Pulmonary artery endothelial cell (primary cell): ENCODE measurements at places on chromosomes 7 and 10. TPM values are rescaled to one million over a fixed set of nuclear protein-coding genes. Genes with fewer than 3 reads are reported as not detected.

DNA sequence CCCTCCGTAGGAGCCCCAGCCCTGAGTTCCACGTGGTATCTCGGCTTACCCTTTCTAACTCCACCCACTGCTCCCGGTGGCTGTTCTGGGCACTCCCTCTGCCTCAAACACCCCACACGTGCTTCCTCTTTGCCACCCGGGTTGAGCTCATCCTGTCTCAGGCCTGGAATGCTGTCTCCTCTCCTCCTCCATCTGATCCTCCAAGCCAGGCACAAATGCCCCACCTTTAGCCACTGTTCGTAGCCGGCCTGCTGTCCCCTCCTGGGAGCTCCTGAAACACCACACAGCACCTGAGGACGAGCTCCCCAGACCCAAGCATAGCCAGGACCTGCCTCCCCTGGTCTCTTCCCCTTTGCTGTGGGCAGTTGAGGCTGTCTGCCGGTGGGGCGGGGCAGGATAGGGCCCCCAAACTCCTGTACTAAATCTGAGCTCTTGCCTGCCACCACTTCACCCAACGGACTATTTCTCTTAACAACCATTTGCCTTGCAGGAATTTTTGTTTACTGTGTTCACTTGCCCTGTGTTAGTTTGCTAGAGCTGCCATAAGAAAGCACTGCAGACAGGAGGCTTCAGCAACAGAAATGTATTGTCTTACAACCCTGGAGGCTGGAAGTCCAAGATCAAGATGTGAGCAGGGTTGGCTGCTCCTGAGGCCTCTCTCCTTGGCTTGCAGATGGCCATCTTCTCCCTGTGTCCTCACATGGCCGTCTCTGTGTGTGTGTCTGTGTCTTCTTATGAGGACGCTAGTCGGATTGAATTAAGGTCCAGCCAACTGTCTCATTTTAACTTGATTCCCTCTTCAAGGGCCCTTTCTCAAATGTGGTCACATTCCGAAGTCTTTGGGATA is 58.3 kb upstream of the SHH start:
- no peak for DNase-seq

- DNase-seq = peak; percentile 71
Measured at GRCh38 chr10:79067241-79068202, 1.2 kb upstream of the ZMIZ1 start.

DNA sequence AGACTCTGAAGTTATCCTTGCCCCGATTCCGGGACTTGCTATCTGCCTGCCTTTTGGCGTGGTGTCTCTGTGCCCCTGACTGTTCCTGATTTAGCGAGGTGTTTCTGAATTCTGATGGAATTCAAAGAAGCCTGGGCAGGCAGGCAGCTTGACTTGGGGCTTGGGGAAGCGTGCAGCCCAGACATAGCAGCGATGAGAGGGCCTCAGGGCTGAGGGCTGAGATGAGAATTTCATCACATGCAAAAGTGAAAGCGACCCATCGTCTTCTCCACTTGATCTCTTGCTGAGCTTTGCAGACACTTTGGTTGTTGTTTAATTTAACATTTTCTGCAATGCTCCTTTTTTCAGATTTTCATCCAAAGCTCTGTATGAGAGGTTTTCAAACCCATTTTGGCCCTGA is 57.8 kb downstream of the TCF7L2 start:
- DNase-seq = no peak

- DNase-seq = no peak
Measured at GRCh38 chr7:41116817-41117216, 586.1 kb downstream of the INHBA start.

GRCh38 chr10:121624836-121625486 is 26.7 kb upstream of the FGFR2 start:
- DNase-seq = no peak

- DNase-seq = no peak
Measured at GRCh38 chr10:21403256-21404015, 122.0 kb downstream of the SKIDA1 start.

GRCh38 chr7:73573276-73573675 is 5.1 kb downstream of the TBL2 start:
- no peak for DNase-seq

The ERVW-1 gene
- not detected in 2 replicates for total RNA-seq

DNA sequence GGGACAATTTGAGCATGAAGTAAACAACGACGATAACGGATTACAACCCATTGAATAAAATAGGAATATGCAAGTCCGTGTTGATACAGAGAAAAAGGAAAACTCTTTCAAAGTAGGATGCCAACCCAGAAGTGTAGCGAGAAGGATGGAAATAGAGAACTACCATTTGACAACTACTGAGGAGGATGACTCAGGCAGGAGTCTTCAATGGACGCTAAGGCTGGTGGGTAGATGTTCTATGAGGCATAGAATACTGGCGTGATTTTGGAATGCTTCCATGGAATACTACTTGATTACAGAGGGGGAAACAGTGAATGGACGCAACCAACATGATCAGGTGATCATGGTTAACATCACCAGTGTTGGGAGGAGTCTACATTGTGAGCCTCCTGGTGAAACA is 828 bp upstream of the CFAP70 start:
- DNase-seq = no peak

DNA sequence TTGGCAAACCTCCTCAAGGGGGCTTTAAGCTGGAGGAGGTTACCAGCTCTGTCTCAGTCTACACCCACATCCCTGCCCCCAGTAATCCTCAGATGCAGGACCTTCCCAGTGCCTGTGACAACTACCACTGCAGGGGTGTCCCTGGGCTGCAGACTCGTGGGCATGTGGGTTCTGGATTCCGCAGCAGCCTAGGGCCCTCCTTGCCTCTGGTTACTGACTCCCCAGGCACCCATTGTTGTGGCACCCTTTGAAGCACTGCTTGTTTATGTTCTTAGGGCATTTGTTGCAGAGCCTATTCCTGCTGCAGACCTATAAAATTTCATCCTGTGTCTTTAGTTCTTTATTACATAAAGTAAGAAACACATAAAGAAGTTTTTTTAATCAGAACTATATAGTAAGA is 51.1 kb upstream of the GJD4 start:
- no peak for DNase-seq

DNA sequence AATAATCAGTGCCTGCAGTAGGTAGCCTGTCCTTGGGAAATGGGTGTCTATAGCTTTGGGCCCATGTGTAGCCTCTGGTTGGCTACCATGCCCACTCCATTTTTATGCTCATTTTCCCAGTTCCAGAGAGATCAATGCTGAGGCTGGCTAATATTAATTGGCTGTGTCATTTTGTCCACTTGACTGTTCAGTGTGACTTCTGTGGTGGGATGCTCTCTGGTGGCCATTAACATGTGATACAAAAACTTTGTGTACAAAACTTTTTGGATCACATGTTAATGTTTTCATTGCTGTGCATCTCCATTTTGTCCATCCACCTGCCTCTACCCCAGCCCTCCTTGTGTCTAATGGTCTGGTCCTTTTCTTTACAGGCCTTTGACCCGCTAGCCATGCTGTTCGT is 22.7 kb downstream of the VIM start:
- DNase-seq = no peak

GRCh38 chr10:30182191-30183054 is 123.0 kb upstream of the JCAD start:
- DNase-seq = peak; percentile 22

The FKBP6 gene
- total RNA-seq = not detected in 2 replicates

- no peak for DNase-seq
Measured at GRCh38 chr10:75261813-75262705, 26.3 kb upstream of the COMTD1 start.

GRCh38 chr7:129751916-129752315 is 140.4 kb downstream of the NRF1 start:
- no peak for DNase-seq

- no peak for DNase-seq
Measured at GRCh38 chr7:31020161-31020560, 31.9 kb upstream of the ADCYAP1R1 start.

- no peak for DNase-seq
Measured at GRCh38 chr7:39510864-39511354, 55.3 kb upstream of the YAE1 start.

DNA sequence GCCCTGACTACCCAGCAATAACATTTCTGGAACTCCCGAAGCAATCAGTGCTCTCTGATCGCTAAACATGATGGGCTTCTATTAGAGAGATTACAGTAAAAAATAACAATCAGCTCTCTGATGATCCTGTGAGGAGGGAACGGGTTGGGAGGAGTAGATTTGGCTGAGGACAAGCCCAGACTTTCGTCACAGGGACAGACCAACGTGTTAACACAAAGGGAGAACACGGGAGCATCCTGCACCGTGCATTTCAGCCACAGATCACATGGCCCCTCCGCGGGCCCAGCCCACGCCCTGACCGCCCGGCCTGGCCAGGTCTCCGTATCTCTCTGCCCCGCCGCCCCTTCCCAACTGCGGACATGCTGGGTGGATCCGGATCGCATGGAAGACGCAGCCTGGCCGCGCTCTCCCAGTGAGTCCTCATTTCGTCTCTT is 95.0 kb upstream of the AGBL3 start:
- no peak for DNase-seq

The CYP26A1 gene
- 0.07 and 0.21 TPM in 2 replicates for total RNA-seq

The CCL24 gene
- total RNA-seq = not detected in 2 replicates

- no peak for DNase-seq
Measured at GRCh38 chr7:140053812-140054539, 8.8 kb downstream of the PARP12 start.

DNA sequence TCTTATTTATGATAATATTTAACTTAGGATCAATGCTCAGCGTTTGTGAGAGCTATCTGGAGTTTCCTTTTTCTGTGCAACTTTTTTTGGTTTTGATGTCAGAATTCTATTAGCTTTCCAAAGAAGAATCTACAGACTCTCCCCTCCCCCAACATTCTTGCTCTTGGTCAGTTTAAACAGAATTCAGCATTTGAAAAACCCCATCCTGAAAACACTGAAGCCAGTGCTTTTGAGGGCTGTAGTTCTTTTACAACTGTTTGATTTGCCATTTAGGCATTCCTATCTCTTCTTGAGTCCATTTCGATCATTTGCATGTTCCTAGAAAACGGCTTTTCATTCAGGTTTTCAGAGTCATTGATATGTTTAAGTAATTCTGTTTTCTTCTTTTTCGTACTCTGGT is 15.6 kb upstream of the CXCL12 start:
- DNase-seq = no peak

The SPOCK2 gene
- 0.18 and 0.20 TPM in 2 replicates for total RNA-seq

GRCh38 chr10:114304017-114304570 is 65.0 kb downstream of the VWA2 start:
- peak; percentile 46 for DNase-seq

DNA sequence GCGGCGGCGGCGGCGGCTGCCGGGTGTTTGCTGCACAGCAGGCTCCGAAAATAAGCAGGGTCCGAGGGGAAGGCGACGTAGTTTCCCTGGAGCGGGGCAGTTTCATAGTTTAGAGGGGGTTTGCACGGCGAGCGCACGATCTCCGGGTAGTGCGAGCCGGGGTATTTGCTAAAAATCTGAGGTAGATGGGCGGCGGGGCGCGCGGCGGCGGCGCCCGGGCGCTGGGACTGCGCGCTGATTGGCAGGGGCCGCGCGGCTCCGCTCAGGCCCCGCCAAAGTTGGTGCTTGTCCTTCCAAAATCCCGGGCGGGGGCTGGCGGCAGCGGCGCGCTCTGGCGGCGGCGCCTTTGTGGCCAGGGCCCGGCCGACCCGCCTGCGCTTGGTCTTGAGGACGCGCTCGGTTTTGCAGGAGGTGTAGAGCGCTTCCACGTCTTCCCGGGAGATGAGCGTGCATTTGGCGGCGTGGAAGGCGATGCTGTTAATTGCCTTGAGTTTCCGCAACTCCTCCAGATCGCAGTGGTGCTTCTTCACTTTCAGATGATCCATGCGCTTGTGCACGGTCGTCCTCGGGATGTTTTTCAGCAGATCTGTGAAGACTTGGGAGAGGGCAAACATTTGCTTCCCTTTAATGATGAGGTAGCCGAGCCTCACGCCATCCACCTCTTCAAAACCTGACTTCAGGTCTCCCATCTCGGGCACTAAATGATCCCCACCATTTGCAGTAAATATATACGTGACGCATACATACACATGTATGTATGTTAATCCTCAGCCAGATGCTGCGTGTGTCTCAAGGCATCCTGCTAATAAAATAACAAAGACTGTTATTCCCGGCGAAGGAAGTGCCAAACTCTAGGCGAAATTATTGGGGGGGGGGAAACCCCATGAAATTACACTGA is 8.1 kb downstream of the SKIDA1 start:
- DNase-seq = no peak

GRCh38 chr10:124450012-124450782 is at the start of gene NKX1-2:
TSS of gene NKX1-2 (minus strand) at chr10:124450035. CDS start at chr10:124449943, 92 bp downstream.
- no peak for DNase-seq

The OR6B1 gene
- not detected in 2 replicates for total RNA-seq

The NRG3 gene
- total RNA-seq = 0.04 and 0.33 TPM in 2 replicates

- no peak for DNase-seq
Measured at GRCh38 chr7:26061678-26062603, 90.1 kb upstream of the NFE2L3 start.

The RTKN2 gene
- 0.49 and 0.92 TPM in 2 replicates for total RNA-seq

GRCh38 chr7:53001221-53001620 is 34.2 kb upstream of the POM121L12 start:
- no peak for DNase-seq

DNA sequence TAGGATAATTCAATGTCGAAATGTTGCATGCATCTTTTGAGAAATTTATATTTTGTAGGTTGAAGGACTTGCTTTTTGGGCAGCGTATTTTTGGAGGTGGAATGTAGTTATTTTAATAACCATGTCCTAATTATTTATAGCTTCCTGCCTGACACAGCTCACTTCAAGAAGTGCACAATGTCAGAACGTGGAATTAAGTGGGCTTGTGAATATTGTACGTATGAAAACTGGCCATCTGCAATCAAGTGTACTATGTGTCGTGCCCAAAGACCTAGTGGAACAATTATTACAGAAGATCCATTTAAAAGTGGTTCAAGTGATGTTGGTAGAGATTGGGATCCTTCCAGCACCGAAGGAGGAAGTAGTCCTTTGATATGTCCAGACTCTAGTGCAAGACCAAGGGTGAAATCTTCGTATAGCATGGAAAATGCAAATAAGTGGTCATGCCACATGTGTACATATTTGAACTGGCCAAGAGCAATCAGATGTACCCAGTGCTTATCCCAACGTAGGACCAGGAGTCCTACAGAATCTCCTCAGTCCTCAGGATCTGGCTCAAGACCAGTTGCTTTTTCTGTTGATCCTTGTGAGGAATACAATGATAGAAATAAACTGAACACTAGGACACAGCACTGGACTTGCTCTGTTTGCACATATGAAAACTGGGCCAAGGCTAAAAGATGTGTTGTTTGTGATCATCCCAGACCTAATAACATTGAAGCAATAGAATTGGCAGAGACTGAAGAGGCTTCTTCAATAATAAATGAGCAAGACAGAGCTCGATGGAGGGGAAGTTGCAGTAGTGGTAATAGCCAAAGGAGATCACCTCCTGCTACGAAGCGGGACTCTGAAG is 620 bp downstream of the ZRANB1 start:
- DNase-seq = no peak
